ENCODE measurements at places on chromosomes 4 and X.

GRCh38 chrX:150165776-150166610 lies 197.1 kb upstream of the MAMLD1 start:
- no peak for DNase-seq

DNA sequence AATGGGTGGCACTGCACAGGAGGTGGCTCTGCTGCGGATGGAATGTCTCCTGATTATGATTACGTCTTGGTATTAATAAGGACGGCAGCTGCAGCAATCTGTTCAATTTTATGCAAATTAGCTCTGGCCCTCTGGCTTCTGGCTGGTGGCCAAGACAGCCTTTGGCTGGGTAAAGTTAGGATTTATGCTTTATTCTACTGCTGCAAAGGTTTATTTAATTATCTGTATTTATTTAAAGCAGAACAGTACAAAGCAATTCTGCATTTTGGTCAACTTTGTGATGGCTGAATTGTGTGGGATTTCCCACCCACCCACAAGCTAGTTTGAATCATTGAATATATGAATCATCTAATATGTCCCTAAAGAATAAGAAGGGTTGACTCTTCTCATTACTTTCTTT lies 745.6 kb upstream of the FAM241A start:
- no peak for DNase-seq

- DNase-seq: no peak
These were observed 57.9 kb downstream of the C4orf50 start for GRCh38 chr4:5960252-5960880.

GRCh38 chr4:6120361-6120760 lies 80.0 kb downstream of the JAKMIP1 start:
- no peak for DNase-seq

DNA sequence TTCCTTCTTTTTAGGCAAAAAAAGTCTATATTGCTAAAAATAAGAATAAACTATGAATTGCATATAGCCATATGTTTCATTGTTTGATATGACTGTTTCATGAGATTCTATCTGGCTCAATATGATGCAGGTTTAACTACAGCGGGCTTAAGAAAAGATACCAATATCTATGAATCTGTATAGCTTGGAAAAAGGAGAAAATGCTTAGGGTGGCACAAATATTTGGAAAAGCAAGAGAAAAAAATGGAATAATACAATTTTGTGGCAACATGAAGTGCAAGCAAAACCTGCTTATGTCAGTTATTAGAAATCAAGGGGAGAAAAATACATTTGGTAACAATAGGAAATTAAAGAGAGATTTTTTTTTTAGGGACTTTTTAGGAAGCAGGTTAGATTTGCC lies 48.3 kb upstream of the NFKB1 start:
- DNase-seq: no peak

GRCh38 chr4:4480685-4481398 lies 61.0 kb downstream of the STX18 start:
- DNase-seq: no peak

- peak; percentile 74 for DNase-seq
These were observed 918 bp upstream of the FGFRL1 start for GRCh38 chr4:1010395-1011021.

DNA sequence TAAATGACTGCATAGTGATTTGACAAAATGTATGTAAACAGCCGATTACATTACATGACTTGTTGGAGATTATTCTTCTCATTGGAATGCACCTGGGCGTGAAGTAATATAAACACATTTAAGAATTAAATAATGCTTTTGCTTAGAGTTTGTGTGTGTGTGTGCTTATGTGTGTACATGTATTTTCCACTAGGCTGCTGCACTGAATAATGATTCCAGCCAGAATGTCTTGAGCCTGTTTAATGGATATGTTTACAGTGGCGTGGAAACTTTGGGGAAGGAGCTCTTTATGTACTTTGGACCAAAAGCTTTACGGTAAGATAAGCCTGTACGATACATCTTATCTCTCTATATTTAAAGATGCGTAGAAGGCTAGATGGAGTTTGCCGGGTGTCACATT lies 12.6 kb downstream of the NEIL3 start:
- DNase-seq: no peak

DNA sequence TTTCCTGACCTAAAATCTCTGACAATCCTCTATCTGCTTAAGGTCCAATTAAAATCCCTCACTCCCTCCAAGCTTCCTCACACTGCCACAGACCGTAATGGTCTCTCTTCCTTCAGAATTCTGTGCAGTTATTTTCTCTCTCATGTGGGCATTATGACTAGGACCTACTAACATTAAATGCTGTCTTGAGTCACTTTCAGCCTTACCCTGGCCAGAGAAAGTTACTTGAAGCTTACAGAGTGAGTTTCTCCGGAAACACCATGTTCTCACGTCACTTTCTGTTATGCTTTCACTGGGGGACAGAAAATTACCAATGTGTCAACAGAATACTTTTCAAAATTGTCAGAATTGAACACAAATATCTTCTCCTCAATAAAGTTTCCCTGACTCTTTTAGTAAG lies 271.8 kb downstream of the INPP4B start:
- DNase-seq: no peak

- no peak for DNase-seq
These were observed 1765.8 kb downstream of the PCDH7 start for GRCh38 chr4:32485956-32486355.

DNA sequence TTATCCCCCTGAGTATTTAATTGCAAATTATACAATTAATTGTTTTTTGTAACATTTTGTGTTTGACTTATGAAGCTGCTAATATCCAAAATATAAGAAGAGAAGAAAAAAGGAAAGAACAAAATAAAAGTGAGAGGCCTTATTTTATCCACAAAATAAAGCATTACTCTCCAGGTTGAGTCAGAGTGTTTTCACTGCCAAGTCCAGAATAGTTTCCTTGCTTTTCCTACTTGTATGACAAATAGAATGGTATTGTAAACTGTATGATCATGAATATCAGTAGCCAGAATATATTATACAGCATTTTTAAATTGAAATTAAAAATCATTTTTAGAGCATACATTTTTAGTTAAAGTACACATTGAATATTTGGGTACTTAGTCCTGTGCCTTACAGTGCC lies 237.8 kb downstream of the NDST4 start:
- no peak for DNase-seq

- no peak for DNase-seq
These were observed 24.7 kb downstream of the TAB3 start for GRCh38 chrX:30864383-30864785.

DNA sequence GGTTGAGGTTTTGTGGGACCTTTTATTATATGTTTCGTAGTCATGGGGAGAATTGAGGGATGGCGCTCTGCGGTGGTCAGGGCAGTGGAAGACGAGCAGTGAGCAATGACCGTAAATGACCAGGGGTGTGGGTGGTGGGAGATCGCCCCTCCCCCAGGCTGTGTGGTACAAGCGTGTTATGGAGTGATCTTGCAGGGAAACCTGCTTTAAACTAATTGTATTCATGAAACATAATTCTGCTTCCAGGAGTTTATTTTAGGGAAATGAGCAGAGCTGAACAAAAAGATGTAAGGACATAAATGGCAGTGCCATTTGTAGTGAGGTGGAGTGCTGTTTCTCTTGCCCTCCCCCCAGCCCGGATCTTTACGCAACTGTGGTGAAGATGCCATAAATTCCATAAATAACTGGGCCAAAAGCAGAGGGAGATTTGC lies 20.2 kb downstream of the GYG2 start:
- DNase-seq: peak; percentile 19

DNA sequence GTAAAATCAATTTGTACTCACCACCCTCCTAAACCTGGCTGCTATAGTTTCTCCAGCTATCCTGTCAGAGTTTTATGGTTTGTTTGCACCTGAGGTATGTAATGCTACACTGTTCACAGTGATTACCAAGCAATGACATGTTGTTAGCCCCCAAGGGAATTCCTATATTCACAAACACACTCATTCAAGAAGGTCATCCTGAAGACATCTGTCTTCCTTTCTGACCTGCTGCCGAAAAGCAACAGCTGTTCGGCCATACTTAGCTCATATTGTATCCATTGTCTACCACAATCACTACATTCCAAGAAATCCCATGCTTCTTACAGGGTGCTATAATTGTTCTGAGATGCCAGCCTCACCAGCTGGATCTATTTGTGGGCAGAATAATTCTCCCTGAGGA lies 160.1 kb upstream of the GYPA start:
- no peak for DNase-seq

DNA sequence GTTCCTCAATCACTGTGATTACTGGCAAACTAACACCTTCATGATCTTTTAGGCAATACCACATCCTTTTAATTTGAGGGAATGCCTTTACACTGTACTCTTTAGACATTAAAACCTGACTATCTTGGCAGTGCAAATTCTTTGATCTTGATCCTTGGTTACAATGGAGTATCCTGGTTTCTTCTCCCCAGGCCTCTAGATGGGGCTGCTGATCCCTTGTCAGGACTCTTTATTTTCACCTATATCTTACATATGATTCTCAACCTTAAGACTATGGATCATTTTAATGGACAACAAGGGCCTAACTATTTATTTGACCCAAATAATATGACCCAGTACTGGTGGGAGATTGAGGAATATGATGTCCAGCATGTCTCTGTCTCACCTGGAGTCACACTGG lies 1005.5 kb upstream of the INTU start:
- DNase-seq: no peak

GRCh38 chrX:42973321-42973720 lies 195.4 kb upstream of the PPP1R2C start:
- no peak for DNase-seq

DNA sequence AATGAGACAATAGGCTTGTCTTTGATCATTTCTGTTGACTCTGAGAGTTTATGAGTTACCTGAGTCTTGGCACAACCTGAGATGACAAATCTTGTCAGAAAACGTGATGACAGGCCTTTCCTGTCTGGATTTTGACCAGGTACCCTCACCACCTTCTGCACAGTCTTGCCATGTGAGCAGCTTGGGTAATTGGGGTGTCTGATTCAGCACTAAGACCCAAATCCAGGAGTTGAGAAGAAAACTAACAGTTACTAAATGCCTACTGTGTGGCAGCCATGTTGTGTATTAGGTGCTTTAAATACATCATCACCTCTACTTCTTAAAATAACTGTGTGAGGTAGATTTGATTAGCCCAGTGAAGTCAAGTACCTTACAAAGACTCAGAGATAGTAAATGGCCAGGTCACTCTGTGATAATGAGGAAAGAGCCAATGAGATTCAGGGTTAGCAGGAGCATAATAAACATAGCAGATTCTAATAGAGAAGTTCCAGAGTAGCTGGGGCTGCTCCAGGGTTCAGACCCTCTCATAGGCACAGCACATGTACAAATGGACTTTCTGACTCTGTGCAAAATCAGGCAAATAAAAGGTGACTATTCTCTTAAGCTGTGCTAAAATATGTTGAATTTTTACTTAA lies 2.8 kb downstream of the EREG start:
- peak; percentile 36 for DNase-seq

GRCh38 chr4:125317525-125317877 lies 2.7 kb downstream of the FAT4 start:
- no peak for DNase-seq

DNA sequence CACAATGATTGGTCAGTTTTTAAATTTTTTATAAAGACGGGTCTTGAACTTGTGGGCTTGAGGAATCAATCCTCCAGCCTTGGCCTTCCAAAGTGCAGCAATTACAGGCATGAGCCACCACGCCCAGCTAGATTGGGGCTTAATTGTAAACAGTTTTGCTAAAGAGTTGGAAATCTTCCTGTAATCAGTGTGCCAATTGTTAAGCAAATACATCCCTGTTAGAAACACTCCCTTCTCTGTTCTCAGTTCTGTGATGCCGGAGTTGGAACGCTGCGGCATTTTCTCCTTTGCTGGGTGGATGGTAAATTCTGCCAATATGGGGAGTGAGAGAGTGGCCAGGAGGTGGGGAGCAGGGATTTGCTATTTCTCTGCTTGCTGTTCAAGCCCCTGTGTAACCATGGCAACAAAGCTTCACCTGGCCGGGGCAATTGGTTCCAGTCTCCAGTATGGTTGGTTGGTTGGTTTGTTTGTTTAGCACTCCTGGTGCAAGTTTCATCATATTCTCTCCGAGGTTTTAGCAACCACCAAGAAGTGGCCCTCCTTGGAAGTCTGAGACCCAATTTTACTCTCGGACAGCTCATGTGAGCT lies 3.0 kb upstream of the SPATA4 start:
- DNase-seq: no peak

- DNase-seq: no peak
These were observed 28.7 kb downstream of the NLRP2B start for GRCh38 chrX:57651169-57651919.

DNA sequence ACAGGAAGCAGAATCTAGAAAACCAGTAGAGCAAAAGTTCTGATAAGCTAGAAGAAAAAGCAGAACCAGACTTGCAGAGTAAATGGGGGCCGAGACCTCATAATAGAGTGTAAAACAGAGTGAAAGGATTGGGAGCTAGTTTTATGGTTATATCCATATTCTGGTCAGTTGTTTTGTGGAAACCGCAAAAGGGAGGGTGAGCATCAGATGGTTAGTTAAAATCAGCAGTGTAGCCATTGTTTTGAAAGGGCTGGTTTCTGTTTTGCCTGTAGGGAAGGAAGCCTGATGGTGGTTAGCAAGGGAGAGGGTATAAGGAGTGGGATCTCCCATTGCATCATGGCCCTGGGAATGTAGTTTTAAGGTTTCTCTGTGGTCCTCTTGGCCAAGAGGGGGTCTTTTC lies 17.2 kb upstream of the CCNI start:
- DNase-seq: peak; percentile 5

DNA sequence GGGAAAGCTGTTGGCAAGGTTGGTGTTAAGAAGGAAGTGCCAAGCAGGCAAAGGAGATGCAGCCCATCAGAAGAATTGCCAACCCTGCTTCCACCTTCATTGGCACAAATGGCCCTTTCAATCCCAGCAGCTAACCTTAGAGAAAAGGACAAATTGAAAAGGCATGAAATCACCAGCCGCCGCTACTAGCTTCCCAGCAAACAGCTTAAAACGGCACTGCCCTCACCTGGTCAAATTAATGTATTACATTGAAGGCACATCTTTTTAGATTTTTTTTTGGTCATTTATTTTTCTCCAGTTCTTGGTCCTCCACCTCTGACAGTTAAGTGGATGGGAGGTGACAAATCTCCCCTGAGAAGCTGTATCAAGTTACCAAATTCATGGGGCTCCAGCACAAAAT lies 51.0 kb upstream of the NHSL2 start:
- DNase-seq: peak; percentile 51

DNA sequence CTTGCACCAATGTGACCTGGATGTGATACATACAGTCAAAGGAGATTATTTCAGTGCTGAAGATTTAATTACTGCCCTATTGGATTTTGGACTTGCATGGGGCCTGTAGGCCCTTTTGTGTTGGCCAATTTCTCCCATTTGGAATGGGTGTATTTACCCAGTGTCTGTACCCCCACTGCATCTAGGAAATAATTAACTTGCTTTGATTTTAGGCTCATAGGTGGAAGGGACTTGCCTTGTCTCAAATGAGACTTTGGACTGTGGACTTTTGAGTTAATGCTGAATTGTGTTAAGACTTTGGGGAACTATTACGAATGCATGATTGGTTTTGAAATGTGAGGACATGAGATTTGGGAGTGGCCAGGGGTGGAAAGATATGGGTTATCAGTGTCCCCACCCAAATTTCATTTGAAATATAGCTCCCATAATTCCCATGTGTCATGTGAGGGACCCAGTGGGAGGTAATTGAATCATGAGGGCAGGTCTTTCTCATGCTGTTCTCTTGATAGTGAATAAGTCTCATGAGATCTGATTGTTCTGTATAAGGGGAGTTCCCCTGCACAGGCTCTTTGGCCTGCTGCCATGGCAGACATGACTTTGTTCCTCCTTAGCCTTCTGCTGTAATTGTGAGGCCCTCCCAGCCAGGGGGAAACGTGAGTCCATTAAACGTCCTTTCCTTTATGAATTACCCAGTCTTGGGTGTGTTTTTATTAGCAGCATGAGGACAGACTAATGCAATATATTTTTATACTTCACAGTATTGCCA lies 362.2 kb upstream of the SPANXN4 start:
- no peak for DNase-seq

Measured in SW480 (cell line).